Glutamatergic neuron (in vitro differentiated cells): ENCODE measurements at places on chromosomes 5 and 9.

GRCh38 chr5:14118551-14119320, 24.4 kb upstream of the TRIO start:
- no peaks in the 10 kb centered on the region for H3K36me3 ChIP-seq
- H3K27me3 ChIP-seq: no peaks in the 10 kb centered on the region
- no peak overlapping the region for H3K27ac ChIP-seq
- H3K4me3 ChIP-seq: no peak overlapping the region
- peaks cover 12% of the 10 kb centered on the region for H3K4me1 ChIP-seq

DNA sequence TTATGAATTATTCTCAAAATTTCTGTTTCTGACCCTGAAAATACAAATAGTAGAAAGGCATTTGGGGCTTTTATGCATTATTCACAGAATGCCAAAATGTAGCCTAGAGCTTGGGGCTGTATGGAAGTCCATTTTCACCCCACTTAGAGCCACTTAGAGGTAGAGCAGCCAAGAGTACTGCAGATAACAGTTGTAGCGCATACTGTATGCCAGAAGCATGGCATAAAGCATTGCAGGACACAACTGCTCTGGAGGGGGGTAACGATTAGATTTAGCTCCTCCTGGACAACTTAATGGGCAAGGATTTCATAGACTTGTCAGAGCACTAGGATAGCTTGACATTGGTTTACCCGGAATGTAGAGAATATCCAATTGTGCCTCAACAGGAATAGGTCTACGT, 15.7 kb downstream of the SLC31A1 start:
- no peak overlapping the region for H3K27ac ChIP-seq
- no peak for DNase-seq
- no peak overlapping the region for H3K4me3 ChIP-seq
- no peaks in the 10 kb centered on the region for H3K27me3 ChIP-seq

GRCh38 chr5:73952872-73953271, 326.9 kb downstream of the ARHGEF28 start:
- no peak overlapping the region for H3K27ac ChIP-seq
- peaks cover 14% of the 10 kb centered on the region for H3K4me1 ChIP-seq
- no peak for DNase-seq
- H3K4me3 ChIP-seq: no peak overlapping the region
- H3K27me3 ChIP-seq: no peaks in the 10 kb centered on the region
- H3K36me3 ChIP-seq: peaks cover 9% of the 10 kb centered on the region

DNA sequence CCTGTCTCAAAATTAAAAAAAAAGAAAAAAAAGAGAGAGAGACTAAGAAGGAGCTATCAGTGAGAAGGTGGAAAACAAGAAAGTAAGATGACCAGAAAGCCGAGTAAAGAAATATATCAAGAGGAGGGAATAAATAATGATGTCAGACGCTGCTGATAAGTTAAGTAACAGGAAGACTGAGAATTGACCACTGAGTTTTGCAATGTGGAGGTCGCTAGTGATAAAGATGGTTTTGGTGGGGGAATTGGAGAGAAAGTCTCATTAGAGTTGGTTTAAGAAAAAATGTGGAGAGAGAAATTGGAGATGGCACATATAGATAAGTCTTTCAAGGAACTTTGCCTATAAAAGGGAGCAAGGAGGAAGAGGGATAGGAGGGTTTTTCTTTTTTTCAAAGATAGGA, 91.9 kb downstream of the RAD23B start:
- no peak overlapping the region for H3K4me3 ChIP-seq
- no peak overlapping the region for H3K27ac ChIP-seq
- peaks cover 2% of the 10 kb centered on the region for H3K27me3 ChIP-seq
- no peaks in the 10 kb centered on the region for H3K4me1 ChIP-seq
- no peaks in the 10 kb centered on the region for H3K36me3 ChIP-seq

DNA sequence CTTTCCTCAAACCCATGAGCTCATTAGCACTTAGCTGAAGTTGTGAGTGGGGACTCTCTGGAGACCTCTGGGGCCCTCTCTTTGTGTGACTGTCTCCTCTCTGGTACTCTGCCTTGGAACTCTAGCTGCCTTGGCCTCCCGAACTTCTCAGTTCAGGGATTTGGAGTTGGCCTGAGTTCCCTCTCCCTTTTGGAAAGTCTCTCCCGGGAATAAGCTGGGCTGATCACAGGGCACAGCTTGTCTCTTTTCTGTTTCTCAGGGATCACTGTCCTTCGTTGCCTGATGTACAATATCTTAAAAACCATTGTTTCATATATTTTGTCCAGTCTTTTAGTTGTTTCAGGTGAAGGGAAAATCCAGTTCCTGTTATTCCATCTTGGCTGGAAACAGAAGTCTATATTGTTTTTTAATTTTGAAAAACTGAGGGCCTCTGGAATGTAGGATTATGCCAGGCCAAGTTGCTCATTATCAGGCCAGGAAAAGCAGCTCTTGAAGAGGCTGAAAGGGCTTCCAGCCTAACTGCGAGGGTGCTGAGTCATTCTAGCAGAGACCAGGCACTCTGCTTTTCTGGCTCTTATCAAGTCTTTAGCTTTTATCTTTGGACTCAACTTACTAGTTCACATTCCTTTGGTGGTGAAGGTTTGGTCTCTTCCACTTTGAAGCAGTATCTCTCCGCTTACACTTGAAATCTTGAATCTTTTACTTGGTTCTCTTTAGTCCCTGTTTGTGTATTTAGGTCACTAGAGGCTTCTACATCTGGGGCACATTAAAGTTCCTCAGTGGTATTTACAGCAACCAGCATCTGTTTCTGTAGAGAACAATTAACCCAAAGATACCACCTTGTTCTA, 8.4 kb upstream of the RGS3 start:
- peaks cover 3% of the 10 kb centered on the region for H3K27me3 ChIP-seq
- DNase-seq: no peak
- no peak overlapping the region for H3K27ac ChIP-seq
- no peaks in the 10 kb centered on the region for H3K36me3 ChIP-seq
